ENCODE measurements at places on chromosomes 3 and 15.

GRCh38 chr15:58228718-58229117 is 90.5 kb downstream of the AQP9 start:
- DNase-seq, result no peak

GRCh38 chr3:65713016-65713415 is 325.7 kb downstream of the MAGI1 start:
- no peak for DNase-seq

DNA sequence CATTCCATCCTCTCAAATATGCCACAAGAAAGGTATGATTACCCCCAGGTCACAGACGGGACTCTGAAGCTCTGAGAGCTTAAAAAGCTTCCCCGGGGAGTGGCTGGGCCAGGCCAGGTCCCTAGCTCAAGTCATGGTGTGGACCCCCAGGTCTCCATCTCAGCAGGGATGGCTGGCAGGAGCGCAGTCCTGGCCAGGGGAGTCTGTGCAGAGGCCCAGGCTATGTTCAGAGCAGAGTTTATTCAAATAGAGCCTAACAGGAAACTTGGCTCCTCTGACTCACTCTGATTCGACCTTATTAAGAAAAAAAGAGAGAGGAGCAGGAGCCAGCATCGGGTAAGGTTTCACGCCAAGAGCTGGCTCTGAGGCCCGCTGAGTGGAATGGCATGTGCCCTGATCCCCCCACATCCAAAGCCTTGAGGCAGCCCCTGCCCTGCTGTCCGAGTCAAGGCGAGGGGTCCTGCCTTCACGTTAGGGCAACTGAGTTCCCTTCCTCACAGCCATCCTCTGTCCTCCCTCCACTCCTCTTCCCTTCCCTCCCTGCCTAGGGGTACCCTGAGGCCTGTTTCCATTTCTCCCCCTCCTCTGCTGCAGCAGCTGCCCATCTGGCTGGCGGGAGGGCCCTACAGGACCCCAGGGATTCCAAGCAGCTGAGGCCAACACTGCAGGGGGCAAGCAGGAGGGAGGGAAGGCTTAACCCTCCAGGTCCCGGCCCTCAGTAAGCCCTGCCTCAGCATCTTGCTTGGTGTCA is 1.9 kb upstream of the LOXL1 start:
- DNase-seq, result no peak

DNA sequence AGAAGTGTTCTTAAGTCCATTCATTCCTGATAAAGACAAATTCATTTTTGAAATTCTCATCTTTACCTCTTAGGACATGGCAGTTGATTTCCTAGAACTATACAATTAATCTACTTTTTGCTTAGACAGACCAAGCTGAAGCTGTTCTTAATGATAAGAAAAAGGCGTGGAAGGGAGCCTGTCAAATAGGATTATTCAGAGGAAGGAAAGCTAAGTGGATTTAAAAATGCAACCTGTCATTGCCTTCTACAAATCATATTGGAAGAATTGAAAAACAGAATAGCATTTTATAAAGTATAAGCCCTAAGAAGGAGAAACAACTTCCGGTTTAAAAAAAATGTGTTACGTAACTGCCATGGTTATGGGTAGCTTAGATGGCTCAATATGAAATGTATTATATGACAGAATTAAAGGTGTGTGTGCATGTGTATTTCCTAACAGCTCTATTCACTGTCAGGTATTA is 81.2 kb upstream of the RAP2B start:
- no peak for DNase-seq

DNA sequence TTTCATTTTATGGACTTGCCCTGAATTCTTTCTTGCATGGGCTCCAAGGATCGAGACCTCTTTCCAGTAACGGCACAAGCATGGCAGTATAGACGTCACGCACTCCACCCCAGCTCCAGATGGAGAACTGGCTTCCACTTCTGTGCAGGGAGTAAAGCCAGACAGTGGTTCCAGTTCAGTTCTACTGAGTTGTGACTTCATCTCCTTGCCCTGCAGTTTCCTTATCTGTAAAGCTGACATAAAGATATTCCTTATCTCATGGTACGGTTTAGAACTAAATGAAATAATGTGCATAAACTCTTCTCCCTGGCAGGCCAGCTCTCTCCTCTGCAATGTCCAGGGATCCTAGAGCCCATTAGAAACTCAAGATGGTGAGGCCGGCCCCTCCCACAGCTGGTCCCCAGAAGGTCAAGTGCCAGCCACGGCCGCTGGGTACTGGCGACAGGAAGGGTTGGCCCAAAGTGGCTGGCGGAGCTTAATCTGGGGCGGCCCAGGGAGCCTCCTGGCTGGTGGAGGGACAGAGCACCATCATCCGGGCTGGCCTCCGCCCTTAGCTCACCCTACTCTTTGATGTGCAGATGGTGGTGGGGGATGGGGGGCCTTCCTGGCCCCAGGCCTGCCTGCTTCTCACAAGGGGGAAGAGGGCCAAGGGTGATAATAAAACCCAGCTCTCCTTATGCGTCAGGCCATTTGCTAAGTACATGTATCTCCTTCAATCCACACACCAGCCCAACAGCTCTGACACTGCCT is 7.2 kb downstream of the MESP2 start:
- no peak for DNase-seq

- DNase-seq, result no peak
Measured at GRCh38 chr15:60788692-60789103, 309.8 kb upstream of the ICE2 start.

DNA sequence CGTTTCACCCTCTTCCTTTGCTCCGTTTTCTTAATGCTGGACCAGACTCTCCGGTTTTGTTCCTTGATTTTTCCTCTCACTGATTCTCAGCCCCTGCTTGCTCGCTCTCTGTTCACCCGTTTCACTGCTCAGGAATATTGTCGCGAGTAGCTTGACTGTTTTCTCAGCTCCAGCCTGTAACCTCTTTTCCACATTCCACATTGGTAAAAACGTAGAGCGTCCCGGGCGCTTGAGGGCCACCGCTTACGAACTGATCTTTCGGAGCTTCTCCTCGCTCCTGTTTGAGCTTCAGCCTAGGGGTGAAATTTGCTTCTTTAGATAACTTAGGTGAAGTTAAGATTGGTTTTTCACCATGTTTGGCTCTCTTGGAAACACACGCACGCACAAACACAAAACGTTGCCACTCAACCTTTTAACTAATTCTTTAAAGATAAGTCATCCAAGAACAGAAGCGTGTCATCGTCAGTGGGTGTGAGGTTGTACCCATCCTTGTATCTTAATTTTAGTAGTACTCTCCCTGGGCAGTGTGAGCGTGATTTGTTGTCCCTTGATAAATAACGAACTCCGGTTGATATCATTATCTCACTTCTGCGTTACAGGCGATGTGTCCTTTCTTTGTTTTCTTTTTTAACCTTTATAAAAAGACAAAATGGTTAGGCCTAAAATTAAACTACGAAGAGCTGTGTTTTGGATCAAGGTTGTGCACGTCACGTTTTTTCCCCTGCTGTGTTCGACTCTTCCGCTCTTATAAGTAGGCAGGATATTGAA is 1.0 kb downstream of the PAK2 start:
- no peak for DNase-seq

DNA sequence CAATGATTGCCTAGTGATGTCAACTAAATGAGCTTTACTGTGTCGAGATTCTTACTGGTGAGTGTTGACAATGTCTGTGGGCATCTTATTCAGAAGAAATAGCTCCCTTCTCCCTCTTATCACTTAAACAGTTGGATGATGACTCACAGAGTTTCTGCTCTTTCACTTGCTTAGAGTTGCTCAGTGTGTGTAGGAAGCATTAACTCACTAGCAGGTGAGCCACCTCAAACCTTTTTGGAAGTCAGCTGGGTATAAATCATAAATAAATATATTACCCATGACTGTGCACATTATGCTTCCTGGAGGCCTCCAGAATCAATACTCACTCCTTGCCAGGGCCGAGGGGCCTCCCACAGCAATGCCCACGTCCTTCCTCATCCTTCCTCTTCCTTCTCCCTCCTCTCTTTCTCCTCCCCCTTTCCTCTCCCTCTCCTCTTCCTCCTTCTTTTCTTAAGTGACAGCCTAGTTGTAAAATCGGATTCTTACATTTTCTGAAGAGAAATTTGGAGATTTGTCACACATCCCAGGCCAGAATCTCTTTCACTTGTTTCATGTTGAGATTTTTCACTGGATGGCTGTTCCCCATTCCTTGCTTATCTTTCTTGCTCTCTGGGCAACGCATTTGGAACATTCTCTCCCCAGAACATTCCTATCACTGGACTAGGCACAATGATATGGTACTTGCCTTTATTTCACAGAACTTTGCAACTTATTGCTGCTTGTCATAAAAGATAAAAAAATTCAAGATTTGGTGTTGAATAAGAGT is 17.5 kb downstream of the SHC4 start:
- no peak for DNase-seq

DNA sequence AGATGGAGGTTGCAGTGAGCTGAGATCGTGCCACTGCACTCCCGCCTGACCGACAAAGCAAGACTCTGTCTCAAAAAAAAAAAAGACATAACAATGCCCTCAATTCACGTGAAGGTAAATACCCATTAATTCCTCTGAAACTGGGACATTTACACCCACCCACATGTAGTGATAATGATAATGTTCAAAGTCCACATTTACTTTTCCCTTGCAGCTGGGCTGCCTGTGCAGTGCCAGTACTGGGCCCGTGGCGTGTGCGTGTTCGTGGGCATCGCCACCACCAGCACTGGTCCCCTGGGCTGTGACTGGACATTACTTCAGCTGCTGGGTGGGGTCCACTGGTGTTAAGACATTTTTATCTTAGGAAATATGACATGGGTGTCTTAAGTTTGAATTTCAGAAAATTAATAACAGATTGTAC is 123.6 kb downstream of the SLC25A26 start:
- no peak for DNase-seq

- DNase-seq, result no peak
Measured at GRCh38 chr15:91152896-91153581, 53.0 kb downstream of the SV2B start.

DNA sequence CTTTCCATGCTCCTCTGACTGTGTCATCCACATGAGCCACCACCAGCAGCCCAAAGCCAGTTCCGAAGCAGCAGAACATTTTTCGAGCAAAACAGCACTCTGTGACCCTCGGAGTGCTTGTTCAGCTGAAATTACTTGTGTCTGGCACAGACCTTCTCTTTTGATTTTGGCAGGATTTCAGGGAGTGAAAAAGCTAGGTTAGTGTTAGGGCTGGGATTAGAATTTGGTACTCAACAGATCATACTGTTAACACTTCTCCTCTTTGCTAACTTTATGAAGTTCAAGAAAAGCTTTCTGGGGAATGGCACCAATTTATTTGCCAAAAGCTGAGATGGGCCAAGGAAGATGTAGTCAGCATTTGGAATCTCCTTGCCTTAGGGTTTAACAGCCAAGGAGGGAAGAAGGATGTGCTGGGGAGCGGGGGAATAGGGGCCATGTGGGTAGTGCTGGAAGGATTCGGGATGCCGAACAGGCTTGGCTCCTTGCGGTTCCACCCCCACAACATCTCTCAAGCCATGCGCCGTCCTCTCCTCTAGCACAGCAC is 55.1 kb upstream of the TRA2B start:
- no peak for DNase-seq

DNA sequence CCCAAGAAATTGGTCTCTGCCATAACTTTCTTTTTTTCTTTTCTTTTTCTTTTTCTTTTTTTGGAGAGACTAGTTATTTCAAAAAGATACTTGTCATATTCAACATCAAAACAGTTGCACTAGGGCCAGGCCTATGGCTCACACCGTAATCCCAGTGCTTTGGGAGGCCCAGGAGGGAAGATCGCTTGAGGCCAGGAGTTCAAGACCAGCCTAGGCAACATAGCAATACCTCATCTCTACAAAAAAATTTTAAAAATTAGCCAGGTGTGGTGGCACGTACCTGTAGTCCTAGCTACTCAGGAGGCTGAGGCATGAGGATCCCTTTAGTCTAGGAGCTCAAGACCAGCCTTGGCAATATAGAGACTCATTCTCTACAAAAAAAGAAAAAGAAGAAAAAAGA is 49.0 kb upstream of the GNB5 start:
- no peak for DNase-seq

GRCh38 chr15:93491291-93491690 is 402.3 kb upstream of the RGMA start:
- DNase-seq, result no peak

- no peak for DNase-seq
Measured at GRCh38 chr3:112042842-112043280, 8.3 kb downstream of the TMPRSS7 start.

DNA sequence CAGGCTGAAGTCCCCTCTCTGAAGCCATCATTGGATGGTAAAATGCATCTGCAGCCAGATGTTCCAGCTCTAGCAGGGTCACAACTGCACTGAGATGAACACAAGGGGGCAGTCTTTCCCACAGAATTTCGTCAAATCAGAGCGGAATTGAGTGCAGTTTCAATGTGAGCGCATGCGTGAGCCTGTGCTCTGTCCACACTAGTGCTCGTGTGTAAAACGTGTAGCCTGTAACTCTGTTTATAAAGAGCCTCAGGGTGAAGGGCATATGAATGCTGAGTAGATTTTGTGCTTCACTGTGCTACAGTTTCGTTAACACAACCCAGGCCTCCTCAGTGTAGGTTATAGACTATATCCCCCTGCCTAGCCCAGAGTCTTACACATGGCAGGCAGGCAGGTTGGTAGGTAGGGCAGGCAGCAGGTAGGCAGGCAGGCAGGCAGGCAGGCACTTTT is 92.7 kb upstream of the GOLGA6L4 start:
- DNase-seq, result peak; percentile 29

- DNase-seq, result no peak
Measured at GRCh38 chr3:48934333-48934991, 15.8 kb downstream of the ARIH2 start.

DNA sequence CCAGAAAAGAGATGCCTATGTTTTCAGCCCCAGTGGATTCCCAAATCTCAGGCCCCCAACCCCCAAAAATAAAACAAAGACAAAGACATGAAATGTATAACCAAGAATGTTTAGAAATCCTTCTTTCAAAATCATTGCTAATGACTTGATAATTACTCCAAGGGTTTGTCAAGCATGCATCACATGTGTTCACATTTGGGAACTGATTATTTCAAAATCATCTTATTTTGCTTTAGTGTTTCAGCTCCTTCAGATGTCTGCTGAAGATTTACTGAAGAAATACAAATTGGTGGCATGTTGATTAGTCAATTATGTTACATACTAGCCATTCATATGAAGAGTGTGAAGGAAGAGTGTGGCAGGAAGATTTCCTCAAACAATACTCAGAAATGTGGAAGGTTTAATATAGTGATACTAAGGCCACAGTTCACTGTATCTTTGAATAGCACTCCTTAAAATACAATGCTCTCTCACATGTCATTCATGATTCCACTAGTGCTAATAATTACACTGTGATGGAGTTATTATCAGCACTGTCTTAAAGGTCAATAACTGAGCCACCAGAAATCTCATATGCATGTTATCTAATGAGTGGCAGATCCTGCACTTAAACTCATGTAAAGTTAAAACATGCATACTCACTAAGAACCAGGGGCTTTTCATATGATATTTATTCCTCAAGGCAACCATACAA is 134.5 kb upstream of the TGFBR2 start:
- no peak for DNase-seq

- no peak for DNase-seq
Measured at GRCh38 chr3:148716657-148717056, 19.0 kb downstream of the AGTR1 start.

- no peak for DNase-seq
Measured at GRCh38 chr3:127809211-127809610, 13.1 kb downstream of the MGLL start.
